ENCODE measurements at places on chromosomes 5 and 9. TPM values are rescaled to one million over a fixed set of nuclear protein-coding genes. Genes with fewer than 3 reads are reported as not detected.

GRCh38 chr5:154686490-154686889 lies 68.7 kb upstream of the LARP1 start:
- no peak for DNase-seq

DNA sequence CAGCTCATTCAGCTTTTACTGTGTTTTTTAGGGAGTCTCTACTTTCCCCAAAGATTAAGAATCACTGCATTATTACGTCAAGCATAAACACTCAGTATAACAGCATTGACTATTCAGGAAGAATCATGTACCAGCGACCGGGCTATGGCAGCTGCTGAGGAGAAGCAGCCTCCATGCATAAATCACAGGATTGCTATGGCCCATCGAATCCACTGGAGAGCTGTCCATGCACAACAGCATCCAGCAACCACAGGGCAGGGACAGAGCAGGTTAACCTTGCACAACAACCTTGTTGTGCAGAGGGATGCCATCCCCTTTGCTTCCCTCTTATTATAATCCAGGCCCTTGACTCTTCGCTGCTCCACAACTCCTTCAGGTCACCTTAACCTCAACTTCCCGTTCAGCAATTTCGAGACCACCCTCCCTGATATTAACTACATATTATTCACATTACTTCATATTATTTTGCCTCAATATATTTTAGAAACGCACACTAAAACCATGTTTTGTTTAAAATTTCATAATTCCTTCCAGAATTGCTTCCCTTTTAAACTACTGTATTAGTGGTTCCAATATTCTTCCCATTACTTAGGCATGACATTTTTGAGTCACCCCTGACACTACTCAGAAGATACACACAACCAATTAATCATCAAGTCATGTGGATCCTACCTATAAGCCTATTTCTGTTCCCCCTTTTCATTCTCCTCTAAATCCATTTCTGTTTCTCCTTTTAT lies 991 bp downstream of the IARS1 start:
- DNase-seq = no peak

GRCh38 chr5:21810737-21811316 lies 1042.3 kb downstream of the CDH12 start:
- no peak for DNase-seq

DNA sequence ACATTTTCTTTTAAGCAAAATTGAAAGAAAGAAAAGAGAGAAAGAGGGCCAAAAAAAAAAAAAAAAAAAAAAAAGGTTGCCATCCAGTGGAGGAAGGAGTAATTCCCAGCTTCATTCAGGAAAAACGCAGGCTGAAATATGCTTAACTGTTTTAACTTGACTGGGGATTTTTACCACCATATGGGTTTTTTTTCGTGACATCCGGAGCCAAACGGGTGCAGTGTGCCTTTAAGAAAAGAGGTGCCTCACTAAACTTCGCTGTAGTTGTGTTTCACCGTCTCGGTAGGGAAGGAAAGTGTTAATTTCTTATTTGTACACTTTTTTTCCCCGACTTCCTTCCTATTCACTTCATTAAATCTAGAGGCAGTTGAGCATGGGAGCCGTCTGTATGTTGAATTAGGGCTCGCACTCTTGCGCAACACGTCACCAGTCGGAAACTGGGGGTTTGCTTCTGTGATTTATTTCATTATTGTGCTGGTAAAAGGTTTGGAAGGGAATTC lies 143.0 kb downstream of the SMARCA2 start:
- DNase-seq = peak; percentile 45

- DNase-seq = peak; percentile 78
Observed at GRCh38 chr9:72362680-72363139, 2.3 kb downstream of the ZFAND5 start.

DNA sequence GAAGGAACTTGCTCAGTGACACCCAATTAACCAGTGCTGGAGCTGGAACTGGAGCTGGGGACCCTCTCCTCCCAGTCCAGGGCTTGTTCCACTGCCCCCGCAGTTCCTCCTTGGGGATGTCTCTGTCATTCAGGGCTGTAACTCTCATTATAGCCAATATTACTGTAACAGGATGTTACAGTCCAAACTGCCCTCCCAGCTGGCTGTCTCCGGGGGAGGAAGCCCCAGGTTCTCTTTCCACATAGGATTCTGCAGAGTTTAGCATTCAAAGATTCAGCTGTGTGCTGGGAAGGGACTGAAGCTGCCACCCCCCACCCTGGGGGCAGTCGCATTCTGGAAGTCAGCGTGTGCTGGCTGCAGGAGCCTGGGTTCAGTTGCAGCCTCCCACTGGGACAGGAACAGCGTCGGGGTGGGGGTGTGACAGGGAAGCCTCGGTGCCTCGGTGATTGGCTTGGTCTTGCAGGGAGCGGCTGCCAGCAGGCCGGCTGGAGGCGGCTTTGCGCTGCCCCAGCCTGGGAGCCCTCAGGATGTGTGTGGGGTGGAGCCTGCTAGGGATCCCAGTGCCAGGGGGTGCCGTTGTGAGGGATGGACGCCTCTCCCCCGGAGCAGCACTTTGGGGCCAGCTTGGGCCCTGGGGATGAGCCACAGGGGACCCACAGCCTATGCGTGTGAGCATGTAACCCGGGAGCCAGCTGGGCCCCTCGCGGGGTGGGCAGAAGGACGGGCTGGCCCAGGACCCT lies 101.1 kb downstream of the RGS3 start:
- DNase-seq = peak; percentile 84

GRCh38 chr9:76642701-76643209 lies 121.5 kb upstream of the PCA3 start:
- DNase-seq = peak; percentile 54

- DNase-seq = no peak
Observed at GRCh38 chr9:130523921-130524320, 55.5 kb upstream of the FUBP3 start.

GRCh38 chr9:133519693-133520092 lies 5.1 kb downstream of the MYMK start:
- DNase-seq = no peak

DNA sequence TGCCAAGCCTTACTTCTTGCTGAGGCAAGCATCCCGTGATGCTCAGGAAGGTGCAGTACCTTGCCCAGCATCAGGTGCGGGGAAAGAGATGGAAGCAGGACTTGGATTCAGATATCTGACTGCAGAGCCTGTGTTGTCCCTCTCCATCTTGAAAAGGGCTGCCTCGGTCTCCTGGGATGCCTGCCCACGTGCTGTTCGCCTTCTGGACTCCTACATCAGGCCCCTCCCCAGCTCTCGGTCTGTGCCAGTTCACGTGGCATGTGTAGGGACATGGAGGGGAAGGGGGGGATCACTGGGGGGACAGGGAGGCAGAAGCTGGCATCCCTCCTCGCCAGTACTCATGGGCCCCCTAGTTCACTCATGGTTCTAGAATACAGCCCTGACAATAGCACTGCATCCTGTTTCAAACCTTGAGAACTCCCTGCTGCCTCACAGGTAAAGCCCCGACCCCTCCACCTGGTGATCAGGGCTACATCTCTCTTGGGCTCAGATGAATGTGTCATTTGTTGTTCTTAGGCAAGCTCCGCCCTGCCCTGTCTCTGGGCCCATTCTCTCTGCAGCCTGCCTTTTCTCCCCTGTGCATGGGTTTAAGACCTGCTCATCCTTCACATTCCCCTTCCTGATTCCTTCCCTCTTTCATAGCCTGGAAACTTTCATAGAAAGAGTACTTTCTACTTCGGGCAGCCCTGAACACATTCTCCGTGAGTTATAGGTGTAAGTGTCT lies 38.9 kb upstream of the SLC25A51 start:
- no peak for DNase-seq

GRCh38 chr9:96417661-96418082 lies 498 bp downstream of the ZNF367 start:
- DNase-seq = no peak

DNA sequence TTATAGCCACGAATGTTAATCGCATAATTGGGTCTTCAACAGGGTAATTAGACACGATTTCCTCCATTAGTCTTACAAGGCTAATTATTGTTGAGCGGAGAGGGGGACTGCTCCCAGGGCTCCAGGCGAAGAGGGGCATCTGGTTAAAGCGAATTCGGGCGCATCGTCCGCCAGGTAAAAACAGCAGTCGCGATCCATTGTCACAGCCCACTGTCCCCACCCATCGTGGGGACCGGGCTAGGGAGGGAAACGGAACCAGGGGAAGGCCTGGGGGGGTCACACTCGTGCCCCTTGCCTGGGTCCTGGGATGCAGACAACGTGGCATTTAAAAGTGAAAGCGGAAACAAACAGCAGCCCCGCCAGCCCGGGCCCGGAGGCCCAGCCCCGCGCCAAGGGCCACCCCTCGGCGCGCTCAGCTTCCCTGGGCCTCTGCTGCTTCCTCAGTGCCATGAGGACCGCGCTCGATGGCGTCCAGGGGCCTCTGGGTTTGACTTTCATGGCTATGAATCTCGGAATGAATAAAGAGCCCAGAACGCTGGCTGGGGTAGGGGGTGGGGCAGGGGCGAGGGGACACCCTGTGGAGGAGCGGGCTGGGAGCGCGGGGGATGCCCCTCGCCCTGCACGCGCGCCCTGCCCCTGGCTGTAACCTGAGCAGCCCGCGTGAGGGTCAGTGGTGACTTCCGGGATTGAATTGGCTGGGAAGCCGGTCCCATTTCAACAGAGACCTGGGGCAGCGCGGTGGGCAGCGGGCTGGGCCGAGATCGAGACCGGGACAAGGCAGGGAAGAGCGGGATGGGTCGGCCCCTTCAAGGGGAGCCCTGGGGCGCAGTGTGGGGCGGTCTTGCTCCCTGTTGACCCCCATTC lies 99.9 kb downstream of the GTF3C4 start:
- DNase-seq = peak; percentile 77

Gene C1QTNF3
- 12.3 TPM for total RNA-seq

Gene ARL14EPL
- total RNA-seq = not detected

Gene PRKACG
- not detected for total RNA-seq

Gene FOXD4L5
- not detected for total RNA-seq

Gene IFNB1
- not detected for total RNA-seq

Measured in thyroid gland (tissue), 4 donors.